ENCODE measurements at places on chromosomes 6 and 20.

DNA sequence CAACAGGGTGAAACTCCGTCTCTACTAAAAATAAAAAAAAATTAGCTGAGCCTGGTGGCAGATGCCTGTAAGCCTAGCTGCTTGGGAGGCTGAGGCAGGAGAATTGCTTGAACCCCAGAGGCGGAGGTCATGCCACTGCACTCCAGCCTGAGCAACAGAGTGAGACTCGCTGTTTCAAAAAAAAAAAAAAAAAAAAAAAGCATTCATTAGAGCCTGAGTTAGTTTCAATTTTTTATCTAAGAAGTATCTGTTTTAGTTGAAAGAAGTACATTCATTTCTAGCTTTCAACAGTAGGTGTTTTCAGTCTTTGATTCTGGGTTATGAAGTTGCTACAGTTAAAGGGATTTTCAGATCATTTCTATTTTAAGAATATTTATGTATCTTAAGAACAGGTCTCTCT lies 42.2 kb downstream of the ZNF292 start:
- no peak for DNase-seq

DNA sequence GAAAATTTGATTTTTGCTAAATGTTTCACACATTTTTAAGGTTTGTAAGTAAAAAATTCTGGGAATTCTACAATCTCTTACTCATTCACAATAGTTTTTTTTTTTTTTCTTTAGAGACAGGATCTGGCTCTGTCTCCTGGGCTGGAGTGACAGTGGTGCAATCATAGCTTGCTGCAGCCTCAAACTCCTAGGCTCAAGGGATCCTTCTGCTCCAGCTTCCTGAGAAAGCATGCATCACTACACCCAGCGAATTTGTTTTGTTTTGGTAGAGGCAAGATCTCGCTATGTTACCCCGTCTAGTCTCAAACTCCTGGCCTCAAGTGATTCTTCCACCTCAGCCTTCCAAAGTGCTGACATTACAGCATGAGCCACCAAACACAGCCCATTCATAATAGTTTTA lies 232.8 kb downstream of the GJA1 start:
- DNase-seq = no peak

DNA sequence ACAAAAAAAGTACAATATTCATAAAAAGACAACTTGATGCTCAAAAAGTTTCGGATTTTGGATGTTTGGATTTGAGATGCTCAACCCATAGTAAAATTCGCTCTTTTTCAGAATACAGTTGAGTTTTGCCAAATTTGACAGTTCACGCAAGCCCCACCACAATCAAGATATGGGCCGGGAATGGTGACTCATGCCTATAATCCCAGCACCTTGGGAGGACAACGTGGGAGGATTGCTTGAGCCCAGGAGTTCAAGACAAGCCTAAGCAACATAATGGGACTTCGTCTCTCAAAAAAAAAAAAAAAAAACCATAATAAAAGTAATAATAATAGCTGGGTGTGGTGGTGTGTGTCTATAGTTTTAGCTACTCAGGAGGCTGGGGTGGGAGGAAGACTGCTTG lies 51.3 kb downstream of the PHF20 start:
- no peak for DNase-seq

- no peak for DNase-seq
These were observed 22.4 kb upstream of the IFNGR1 start for GRCh38 chr6:137241481-137242038.

GRCh38 chr6:161327360-161327953 lies 53.6 kb upstream of the AGPAT4 start:
- no peak for DNase-seq

DNA sequence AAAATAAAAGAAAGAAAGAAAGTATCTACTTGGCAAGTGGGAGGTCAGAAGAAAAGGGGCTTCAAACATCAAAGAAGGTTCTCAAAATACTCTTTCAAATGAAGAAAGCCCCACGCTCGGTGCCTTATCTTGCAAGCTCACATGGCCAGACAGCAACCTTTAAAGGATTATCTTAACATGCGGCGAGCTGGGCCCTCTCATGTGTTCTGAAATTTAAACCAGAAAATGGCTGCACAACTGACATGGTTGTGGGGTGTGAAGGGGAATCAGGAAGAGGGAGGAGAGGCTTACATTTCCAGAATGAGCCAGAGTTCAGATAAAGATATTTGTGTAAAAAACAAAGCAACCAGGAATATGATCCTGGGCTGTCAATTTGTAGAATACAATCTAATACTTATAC lies 363.1 kb downstream of the PRKN start:
- no peak for DNase-seq

DNA sequence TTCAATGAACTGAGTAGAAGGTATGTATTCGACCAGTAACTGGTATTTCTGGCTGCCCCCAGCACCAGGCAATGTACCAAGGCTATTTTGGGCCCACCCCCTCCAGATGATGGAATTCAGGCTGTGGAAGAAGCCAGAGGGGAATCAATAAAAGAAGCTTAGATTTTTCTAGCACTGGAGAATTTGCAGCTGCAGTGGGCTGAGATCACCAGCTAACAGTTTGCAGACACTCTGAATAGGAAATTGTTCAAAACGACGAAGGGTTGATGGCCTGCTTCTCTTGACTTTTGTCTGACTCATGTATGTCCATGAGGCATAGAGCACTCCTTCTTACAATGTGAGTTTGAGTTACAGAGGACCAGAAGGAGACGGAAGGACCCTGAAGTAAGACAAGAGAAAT lies 32.4 kb upstream of the FBXO9 start:
- DNase-seq = no peak

GRCh38 chr20:46631874-46632446 lies 19.3 kb downstream of the SLC13A3 start:
- no peak for DNase-seq

GRCh38 chr20:50292591-50293283 lies 102.1 kb downstream of the CEBPB start:
- DNase-seq = no peak

DNA sequence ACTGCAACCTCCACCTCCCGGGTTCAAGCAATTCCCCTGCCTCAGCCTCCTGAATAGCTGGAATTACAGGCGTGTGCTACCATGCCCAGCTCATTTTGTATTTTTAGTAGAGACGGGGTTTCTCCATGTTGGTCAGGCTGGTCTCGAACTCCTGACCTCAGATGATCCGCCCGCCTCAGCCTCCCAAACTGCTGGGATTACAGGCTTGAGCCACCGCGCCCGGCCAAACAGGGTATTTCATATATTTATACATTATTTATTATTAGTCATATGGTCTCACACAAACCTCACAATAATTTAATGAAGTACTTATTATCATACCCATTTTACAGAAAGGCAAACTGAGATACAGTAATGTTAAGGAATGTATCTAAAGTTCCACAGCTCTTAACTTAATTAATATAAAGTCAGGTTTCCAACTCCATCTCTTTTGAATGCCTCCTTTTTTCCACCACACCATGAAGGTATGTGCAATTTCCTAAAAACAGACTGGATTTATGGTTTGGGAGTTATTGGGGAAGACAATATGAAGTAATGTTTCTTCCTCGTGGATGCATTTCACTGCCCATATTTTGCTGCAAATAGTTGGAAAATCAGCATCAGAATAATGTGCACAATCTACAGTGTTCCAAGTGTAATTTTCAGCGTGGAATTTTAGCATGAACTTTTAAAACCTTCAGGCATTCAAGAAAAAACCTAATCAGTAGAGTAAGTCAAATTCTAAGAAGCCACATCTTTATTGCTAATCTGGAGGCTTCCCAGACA lies 65.7 kb downstream of the ZMYND8 start:
- no peak for DNase-seq

DNA sequence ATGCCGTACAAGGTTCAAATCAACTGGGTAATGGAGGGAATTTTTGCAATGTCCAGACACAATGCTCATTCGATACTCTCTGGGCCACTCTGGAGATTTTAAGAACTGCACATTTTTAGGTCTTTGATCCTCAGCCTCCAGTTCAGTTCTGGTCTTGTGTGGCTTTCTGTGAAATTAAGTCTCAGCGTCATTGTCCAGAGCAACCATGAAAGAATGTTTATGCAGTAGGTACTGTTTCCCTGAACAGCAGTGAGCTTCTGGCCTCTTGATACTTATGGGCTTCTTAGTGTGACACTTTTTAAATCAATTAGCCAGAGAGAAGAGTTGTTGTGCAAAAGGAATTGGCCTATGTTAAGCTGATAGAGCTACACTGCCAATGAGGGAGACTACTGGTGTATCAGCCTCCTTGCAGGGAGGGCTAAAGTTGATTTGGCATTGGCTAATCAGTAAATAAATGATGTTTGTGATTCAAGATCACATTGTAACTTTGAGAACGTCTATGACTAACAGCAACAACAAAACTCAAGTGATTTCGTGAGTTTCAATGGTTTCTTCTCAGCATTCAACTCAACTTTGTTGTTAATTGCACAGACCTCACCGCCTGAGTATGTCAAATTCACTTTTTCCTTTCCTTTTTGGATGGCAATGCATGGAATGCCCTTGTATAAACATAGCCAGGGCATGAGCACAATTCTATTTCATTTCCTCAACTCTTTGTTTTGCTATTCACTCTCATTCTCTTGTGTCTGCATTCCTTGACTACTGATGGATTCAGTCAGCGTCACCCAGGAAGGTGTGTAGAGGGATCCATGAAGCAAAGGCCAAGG lies 85.1 kb downstream of the GJA1 start:
- no peak for DNase-seq

- DNase-seq = no peak
These were observed 778 bp downstream of the PKIG start for GRCh38 chr20:44583157-44583556.

- no peak for DNase-seq
These were observed 40.5 kb upstream of the PKHD1 start for GRCh38 chr6:52127957-52128356.

DNA sequence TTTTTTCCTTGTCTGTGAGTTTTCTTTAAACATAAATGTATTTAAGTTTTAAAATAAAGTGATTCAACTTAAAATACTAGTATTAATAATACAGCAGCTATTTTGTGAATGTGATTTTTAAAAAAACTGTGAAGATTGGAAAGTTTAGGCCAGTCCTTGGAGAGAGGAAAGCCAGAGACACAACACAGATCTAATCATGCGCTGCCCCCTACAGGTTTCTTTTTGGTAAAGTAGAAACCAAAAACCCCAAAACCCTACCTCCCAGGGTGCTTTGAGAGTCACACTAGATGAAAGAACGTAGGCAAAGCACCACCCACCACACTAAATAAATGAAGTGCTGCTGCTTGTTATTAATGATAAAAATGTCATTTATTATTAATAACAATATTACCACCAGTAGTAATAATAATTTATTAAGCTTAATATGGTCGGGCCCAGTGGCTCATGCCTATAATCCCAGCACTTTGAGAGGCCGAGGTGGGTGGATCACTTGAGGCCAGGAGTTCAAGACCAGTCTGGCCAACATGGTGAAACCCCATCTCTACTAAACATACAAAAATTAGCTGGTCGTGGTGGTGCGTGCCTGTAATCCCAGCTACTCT lies 33.7 kb downstream of the SLC9A8 start:
- peak; percentile 10 for DNase-seq

GRCh38 chr6:126548300-126548699 lies 208.4 kb downstream of the CENPW start:
- DNase-seq = no peak

- DNase-seq = no peak
These were observed 36.0 kb downstream of the ADNP start for GRCh38 chr20:50895111-50895830.

DNA sequence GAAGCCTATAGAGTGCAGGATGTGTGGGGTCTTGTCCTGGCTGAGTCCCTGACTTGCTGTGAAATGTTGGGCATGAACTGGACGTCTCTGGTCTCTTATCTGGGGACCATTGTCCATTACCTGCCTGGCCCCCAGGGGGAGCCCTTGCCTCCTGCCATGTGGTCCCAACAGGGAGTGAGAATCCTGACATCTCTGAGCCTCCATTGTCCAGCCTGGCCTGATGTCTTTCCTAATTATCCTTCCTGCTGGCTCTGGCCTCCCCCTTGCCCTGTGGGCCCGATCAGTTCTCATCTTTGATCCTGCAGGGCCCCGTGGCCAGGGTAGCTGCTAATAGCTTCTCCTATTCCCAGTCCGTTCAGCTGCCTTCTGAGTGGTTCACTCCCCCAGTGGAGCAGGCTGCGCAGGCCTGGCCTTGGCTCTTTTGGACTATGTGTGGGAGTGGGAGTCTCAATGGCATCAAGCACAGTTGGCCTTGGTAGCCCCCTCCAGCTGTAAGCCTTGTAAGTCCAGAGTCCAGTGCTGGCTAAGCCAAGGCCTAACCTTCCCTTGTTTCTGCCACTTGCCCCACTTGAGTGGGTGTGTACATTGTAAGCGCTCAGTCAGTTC lies 77.9 kb upstream of the RALY start:
- peak; percentile 70 for DNase-seq

DNA sequence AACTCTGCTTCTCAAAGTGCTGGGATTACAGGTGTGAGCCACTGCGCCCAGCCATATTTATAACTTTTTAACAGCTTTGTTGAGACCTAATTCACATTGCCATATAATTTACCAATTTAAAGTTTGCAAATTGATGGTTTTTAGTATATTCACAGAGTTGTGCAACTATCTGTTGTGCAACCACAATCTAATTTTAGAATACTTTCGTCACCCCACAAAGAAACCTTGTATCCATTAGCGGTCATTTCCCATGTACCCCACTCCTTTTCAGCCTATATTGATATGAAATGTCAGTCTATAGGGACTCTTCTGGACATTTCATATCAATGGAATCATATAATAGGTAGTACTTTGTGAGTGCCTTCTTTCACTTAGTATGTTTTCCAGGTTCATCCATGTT lies 55.8 kb downstream of the FOXO3 start:
- no peak for DNase-seq

- DNase-seq = no peak
These were observed 65.0 kb downstream of the GCLC start for GRCh38 chr6:53479871-53480270.

DNA sequence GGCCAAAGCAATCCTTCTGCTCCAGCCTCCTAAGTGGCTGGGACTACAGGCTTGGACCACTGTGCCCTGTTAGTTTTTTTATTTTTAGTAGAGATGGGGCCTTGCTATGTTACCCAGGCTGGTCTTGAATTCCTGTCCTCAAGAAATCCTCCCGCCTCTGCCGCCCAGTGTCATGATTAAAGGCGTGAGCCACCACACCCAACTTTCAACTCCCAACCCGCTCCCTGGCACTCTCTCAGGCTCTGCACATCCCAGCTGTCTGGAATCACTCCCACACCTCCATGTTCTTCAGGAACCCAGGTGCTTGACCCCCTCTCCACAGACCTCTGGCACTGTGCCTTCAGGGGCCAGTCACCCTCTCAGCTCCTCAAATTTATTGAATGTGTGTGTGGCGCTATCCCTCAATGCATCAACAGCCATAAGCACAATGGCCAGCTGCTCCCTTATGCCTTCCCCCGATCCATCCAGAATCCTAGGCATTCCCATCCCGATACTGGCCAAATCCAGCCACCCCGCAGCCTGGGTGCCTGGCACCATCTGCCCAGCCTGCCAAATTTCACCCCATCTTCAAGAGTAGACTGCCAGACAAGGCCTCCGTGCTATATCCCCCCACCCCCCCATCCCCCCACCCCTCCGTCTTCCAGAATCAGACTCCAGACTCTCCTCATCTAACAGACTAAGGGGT lies 647 bp upstream of the POU5F1 start:
- no peak for DNase-seq

- DNase-seq = no peak
These were observed 31.3 kb downstream of the OR2J2 start for GRCh38 chr6:29201966-29202365.

- no peak for DNase-seq
These were observed 172.2 kb downstream of the AIG1 start for GRCh38 chr6:143232849-143233248.

GRCh38 chr20:44711237-44711636 lies 3.9 kb upstream of the CCN5 start:
- DNase-seq = no peak
